NCI-H1105 (cell line): ENCODE measurements at places on chromosomes 2 and 18.

DNA sequence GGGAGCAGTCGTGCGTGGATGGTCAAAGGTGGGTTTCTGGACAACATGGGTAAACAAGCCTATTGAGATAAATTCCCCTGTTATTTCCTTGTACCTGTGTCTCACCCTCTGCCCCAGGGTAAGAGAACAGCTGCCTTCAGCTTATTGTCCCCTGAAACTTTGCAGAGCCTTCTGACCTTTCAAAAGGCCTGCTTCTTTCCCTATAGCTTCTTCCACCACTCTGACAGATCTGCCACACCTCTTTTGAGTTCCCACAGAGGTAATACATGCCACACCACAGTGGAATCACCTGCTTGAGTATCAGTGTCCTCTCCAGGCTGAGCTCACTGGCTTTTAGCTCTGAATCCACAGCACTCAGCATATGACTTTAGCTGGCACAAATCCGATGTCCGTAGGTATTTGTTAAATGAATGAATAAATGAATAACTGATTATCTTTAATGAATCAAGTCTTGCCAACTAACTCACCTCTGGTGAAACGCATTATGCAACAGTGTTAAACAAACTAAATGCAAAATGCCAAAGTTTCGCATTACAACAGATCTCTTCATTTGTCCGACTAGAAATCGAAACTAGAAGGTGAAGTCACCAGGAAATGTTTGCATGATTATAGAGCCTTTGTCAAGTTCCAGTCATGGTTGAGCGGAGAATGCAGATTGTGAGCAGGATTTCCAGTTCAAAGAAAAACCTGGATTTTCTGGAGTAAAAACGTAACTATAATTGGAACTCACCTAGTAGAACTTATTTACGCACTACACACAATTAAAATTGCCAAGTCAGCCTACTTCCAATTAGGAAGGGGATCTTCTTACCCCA, 16.4 kb downstream of the DYNAP start:
- DNase-seq = no peak

DNA sequence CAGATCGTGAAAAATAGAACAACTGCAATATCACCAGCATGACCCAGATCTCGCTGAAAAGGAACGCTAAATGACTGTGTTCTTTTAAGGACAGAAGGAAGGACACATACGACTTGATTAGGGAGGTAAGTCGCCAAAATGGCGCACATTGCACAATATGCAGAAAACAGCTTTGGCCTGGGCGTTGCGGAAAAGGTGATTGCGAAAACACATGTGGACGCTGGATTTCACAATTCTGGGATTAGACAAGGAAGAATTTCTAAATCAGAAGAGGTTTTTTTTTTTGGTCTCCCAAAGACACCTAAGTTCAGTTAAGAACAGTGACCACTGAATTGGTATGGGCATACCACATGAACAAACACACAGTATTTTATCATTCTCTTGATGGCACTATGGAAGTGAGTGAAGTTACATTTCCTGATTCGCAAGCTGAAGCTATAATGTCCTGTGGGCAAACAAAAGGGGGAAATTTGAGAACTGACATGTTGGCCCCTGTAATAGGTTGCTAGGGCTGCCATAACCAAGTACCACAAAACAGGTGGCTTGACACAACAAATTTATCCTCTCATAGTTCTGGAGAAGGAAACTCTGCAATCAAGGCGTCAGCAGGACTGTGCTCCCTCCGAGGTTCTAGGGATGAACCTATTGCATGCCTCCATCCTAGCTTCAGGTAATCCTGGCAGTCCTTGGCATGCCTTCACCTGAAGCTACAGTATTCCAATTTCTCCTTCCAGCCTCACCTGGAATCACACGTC, 25.8 kb upstream of the ERICH2 start:
- no peak for DNase-seq

DNA sequence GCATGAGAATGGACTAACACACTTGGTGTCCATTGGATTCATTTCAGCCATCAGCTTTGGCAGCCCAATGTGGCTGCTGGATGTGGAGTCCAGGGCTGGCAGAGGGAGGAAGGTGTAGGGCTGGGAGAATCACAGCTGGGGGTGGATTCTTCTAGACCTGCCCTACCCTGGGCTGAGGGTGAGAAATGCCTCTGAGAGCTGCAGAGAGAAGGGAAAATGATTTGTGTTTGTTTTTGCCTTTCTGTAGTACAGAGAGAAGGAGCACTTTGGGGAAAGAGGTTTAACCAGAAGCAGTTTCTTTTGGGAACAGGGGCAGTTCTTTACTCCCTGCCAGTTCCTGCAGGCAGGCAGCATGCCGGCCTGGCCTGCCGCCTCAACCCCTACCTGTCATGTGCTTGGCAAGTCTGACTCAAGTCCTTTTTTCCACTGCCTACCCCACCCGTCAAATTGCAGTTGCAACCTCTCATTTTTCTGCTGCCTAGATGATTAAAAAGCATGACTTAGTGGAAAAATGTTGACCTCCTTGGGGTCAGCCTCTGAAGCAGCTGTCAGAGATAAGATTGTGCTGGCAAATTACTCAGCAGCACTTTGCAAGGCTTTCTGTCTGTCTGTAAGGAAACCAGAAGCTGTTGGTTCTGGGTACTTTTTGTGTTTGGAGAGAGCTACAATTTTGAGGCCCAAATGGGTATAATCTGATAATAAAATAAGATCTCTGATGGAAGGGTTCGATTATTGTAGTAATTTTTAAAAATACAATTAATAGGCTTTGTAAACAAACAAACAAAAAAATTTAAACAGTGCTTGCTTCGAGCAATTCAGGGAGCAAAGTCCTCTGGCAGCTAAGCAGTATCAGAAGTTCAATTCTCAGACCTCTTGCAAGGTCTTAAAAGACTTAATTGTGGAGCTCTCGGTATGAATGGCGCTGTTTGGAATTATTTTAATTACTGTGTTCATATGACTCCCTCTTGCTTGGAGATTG, 21.7 kb downstream of the LBH start:
- DNase-seq = no peak

- DNase-seq = peak; percentile 62
Measured at GRCh38 chr2:166373951-166374350, 1.8 kb downstream of the SCN9A start.

- DNase-seq = no peak
Measured at GRCh38 chr18:44309185-44309584, 371.5 kb upstream of the SETBP1 start.

DNA sequence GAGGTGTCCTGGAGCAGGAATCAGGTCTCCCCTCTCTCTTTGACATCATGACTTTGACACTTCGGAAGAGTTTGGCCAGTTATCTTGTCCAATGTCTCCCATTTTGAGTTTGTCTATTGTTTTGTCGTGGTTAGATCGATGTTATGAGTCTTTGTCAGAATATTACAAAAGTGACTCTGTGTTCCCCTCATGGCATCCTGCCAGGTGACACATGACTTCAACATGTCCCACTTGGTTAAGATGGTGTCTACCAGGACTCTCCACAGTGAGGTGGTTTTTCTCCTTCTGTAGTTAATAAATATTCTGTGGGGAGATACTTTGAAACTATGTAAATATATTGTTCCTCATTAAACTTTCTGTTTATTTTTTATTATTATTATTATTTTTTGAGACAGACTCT, 76.6 kb upstream of the BZW1 start:
- no peak for DNase-seq

DNA sequence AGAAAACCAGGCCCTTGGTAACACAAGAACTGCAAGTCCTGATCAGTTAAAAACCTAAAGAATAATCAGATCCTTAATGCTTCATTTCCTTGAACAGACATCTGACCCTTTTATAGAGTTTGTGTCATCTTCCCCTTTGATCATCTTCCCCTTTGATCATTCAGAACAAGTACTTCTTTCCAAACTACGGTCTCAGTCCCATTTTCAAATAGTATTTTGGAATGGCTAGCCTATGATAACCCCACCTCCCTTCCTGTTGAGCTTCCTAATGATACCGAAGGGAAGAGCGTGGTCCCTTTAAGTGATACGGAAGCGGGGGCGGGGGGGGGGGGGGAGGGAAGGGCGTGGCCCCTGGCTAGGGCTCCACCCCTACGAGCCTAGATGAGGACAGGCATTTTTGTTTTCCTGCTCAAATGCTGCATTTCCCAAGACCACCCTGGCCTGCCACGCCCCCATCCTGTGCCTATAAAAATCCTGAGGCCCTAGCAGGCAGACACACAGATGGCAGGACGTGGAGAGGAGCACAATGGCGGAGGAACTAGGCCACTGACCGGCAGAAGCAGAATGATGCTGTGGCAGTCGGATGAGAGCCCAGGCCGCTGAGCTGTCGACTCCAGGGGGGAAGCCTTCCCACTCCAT, 24.1 kb upstream of the CHRNA1 start:
- DNase-seq = no peak

GRCh38 chr18:21449367-21450290, 150.9 kb downstream of the ESCO1 start:
- no peak for DNase-seq

DNA sequence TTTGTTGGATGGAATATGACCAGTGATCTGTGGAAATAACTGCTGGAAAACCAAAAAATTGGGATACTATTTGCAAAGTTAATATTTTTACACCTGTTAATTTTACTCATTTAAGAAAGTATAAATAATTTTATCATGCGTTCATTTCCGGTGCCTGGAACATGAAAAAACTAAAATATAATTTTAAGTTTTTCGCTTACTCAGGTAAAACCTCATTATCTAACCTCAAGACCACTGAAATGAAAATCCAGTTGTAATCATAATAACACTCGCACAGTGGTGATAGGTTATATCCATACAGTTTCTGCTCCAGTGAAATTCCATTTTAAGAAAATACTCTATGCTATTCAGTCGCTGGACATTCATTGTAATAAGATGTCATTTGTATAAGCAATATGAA, 517.9 kb downstream of the DPP10 start:
- DNase-seq = no peak

DNA sequence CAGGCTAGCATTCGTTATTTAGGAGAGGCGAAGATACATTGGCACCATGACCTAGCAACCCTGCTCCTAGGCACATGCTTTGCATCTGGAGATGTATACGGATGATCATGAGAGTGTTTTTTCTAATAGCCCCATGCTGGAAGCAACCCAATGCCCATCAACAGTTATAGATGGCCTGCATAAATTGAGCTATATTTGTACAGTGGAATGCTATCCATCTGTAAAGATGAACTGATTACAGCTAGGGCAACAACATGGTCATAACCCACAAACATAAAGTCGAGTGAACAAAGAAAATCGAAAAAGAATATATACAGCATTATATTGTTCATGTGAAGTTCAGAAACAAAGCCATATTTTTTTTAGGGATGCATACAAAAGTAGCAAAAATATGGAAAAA, 20.6 kb upstream of the CHRNA1 start:
- no peak for DNase-seq
